ENCODE measurements at places on chromosomes 13 and 19.

DNA sequence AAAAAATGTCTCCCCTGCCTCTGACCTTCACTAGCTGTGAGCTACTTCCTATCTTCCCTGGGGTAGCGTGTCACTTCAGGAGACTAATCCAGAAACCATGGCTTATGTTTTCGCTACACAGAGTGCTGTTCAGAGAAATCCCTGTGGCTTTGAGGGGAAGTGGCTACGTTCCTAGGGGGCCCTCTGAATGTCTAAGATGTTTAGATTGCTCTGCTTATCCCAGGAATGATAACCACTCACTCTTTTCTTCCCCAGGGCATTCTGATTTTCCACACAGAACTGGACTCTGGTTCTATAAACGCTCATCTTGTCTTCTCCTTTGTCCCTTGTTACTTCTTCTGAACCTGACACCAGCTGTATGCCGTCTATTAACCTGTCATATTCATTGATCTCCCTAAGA lies 572.5 kb downstream of the OLFM4 start:
- DNase-seq = no peak

DNA sequence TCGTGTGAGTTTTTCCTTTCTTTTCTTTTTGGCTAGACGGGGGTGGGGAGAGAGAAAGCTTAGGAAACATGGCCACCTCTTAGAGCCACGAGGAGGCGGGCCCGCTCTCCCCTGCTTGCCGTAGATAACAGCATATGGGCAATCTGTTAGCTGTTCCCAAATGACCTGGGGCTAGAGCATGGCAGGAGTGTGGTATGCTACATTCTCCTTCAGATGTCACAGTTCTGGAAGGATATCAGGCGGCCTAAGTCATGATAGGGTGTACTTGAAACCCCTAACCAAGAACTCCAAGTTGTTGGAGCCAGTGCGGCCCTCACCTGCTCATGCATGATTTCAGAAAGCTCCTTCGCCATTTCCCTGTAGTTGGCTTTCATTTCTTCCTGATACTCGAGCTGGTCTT lies 44.3 kb upstream of the SLC15A1 start:
- no peak for DNase-seq

DNA sequence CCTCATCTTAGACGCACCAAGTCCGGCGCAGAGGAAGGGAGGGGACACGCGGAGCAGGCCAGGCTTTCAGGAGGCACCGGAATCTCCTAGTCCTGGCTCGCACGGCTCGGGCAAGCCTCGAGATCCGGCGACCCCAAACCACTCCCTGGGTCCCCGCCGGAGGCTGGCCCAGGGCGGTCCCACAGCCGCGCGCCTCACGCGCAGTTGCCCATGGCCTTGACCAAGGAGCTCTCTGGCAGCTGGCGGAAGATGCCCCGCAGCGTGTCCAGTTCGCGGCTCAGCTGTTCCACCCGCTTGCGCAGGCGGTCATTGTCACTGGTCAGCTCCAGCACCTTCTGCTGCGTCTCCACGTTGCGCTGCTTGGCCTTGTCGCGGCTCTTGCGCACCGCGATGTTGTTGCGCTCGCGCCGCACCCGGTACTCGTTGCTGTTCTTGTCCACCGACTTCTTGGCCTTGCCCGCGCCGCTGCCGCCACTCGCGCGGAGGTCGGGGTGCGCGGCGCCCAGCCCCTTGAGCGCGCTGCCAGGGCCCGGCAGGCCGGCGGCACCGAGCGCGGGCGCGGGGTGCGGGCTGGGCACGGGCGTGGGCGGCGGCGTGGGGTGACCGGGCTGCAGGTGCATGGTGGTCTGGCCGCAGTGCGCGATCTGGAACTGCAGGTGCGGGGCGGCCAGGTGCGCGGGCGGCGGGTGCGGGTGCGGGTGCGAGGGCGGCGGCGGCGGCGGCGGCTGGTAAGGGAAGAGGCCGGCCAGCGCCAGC lies 1.0 kb downstream of the CEBPA start:
- DNase-seq = no peak

GRCh38 chr13:109971006-109971405 lies 184.6 kb upstream of the IRS2 start:
- DNase-seq = no peak

DNA sequence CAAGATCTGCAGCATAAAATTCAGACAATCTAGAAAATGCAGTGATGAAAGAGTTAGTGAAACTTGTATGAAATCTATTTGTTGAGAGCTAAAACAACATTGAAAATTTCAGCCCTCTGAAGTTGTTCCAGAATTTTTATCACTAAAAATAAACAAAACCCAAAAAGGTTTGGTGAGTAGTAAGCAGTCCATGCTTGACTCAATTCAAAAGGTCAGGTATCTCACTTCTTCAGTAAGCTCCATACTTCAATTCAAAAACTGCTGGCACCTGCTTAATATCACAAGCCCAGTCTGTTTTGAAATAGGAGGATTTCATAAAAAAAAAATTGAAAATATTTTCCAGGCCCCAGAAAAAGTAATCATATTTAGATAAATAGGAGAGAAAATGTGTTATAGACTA lies 894.4 kb downstream of the SLITRK5 start:
- DNase-seq = no peak

- no peak for DNase-seq
Measured at GRCh38 chr13:23183292-23183691, 2.5 kb downstream of the SGCG start.

- no peak for DNase-seq
Measured at GRCh38 chr13:113750554-113751399, 8.2 kb upstream of the TMEM255B start.

- DNase-seq = no peak
Measured at GRCh38 chr13:113456116-113456702, 2.9 kb upstream of the ADPRHL1 start.

GRCh38 chr13:39967199-39967959 lies 311.9 kb downstream of the COG6 start:
- DNase-seq = no peak

DNA sequence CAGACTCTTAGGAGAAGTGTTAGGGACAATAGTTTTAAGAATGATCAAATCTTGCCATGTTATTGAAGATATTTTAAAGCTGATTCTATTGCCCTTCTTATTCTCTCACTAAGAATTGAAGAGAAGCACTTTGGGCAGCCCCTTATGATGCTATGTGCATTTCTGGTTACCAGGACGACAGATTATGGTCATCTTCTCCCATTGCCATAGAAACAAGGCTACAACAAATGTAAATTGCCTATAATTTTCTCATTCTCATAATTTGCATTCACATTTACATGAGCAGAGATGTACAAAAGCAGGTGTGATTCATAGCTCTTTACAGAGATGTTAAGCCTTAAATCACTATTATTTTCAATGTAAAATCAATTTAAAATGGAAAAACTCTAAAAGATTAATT lies 137.3 kb upstream of the PCDH9 start:
- DNase-seq = no peak

DNA sequence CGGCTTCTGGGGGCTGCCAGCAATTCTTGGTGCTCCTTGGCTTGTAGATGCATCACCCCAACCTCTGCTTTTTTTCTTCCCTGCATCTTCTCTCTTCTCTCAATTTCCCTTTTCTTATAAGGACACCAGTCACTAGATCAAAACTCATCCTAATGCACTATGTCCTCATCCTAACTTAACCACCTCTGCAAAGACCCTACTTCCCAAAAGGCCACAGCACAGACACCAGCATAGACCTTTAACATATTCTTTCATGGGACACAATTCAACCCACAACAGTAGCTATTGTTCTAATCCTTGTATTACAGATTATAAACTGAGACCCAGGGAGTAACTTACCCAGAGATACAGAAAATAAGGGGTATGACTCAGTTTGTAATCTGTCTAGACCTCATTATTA lies 47.0 kb downstream of the RUBCNL start:
- no peak for DNase-seq

GRCh38 chr13:113184568-113185440 lies 23.7 kb downstream of the PCID2 start:
- DNase-seq = no peak

- no peak for DNase-seq
Measured at GRCh38 chr13:51305271-51305967, 34.1 kb upstream of the SERPINE3 start.

DNA sequence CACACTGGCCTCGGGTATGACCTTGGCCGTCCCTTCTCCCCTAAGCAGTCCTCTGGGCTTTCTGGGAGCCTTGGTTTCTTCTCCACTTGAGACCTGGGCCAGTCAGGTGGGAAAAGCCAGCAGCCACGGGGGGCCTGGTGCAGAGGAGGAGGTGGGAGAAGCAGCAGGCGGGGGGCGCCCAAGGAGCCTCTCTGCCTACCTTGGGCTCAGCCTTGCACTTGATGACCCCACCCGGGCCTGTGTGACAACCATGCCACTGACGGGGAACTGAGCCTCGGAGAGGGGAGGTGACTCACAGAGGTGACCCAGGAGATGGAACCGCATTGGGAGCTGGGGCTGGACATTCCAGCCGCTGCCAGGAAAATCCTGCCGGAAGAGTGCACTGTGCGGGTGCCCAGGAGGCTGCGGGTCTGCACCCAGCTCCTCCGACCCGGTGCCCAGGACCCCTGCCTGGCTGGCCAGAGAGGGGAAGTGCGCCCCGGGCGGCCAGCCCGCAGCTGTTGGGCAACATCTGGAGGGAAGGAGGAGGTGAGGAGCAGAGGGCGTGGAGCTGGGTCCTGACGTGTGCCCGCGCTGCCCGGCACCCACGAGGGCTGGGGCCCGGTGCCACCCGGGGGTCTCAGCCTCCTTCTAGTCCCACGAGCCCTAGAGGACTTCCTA lies 23.4 kb upstream of the SLC7A10 start:
- no peak for DNase-seq

- DNase-seq = no peak
Measured at GRCh38 chr13:47503475-47503874, 497.6 kb downstream of the SUCLA2 start.

DNA sequence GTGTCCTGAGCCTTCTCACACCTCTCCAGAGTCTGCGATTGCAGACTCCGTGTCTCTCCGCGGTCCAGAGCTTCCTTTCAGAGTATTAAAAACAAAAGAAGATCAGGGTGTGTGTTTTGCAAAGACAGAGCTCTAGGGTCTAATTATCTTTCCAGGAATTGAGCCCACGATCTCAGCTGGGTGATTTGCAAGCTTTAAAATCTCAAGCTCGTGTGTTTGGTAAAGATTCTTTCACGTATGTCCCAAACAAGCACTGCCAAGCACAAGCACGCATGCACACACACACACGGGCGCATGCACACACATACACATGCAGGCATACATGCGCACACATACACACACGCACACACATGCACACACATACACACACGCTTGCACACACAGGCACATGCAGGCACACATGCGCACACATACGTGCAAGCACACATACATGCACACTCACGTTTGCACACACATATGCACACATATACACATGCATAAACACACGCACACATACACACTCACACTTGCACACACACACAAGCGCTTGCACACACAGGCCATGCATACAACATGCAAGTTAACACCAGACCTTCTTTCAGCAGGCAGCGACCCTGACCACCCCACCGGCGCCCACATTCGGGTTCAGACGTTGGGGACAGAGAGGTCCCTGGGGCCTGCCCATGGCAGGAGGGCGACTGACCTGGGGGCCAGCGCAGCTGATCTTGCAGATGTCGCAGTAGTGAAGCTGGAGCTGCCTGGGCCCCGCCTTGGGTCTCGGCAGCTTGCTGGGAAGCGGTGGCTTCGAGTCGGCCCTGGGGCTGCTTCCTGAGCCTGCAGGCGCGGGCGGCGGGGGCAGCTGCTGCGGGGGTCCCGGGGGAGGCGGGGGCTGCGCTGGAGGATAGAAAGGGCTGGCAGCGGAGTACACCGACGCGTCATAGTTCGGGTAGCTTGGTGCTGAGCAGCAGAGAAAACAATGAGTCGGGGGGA lies 37.9 kb downstream of the ZFR2 start:
- DNase-seq = no peak

GRCh38 chr13:104522235-104523072 lies 1456.2 kb upstream of the SLC10A2 start:
- no peak for DNase-seq

DNA sequence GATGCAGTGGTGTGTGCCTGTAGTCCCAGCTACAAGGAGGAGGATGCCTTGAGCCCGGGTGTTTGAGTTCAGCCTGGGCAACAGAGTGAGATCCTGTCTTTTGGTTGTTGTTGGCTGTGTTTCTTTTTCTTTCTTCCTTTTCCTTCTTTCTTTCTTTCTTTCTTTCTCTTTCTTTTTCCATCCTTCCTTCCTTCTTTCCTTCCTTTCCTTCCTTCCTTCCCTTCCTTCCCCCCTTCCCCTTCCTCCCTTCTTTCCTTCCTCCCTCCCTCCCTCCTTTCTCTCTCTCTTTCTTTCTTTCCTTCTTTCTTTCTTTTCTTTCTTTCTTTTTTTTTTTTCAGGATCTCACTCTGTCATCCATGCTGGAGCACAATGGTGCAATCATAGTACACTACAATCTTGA lies 46.5 kb upstream of the SIN3B start:
- no peak for DNase-seq

DNA sequence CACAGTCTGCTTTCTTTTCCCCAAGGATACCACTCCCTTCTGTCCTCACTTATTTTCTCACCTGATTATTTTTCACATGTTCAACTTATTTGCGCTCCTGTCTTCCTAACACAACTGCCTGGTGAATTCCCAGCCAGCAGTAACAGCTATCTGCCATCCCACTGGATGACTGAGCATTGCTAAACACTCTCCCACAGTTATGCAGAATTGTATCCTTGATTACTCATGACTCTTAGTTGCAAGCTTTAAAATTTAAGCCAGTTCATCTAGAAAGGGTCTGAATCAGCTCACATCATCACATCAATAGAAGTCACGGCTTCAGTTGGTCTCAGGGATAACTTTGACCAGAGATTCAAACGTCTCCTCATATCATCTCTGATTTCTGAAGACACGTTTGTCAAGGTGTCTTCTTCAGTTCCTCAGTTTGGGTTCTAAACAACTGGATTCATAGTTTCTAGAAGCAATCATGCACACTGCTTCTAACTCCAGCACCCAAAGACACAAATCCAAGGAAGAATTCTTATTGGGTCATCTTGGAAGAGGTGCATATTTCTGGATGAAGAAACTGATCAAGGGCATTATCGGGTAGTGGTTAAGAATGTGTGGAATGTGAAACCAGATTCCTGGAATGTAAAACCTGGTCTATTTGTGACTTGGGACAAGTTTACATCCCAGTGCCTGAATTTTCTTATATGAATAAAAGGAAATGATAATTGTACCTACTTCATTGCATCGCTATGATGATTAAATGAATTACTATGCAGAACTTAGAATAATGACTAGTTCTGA lies 13.9 kb upstream of the DACH1 start:
- DNase-seq = no peak

Measured in SHP77 (cell line).